ENCODE measurements at places on chromosomes 3 and 15. TPM values are rescaled to one million over a fixed set of nuclear protein-coding genes. Genes with fewer than 3 reads are reported as not detected.

The LDHAL6B gene
- total RNA-seq, result not detected

DNA sequence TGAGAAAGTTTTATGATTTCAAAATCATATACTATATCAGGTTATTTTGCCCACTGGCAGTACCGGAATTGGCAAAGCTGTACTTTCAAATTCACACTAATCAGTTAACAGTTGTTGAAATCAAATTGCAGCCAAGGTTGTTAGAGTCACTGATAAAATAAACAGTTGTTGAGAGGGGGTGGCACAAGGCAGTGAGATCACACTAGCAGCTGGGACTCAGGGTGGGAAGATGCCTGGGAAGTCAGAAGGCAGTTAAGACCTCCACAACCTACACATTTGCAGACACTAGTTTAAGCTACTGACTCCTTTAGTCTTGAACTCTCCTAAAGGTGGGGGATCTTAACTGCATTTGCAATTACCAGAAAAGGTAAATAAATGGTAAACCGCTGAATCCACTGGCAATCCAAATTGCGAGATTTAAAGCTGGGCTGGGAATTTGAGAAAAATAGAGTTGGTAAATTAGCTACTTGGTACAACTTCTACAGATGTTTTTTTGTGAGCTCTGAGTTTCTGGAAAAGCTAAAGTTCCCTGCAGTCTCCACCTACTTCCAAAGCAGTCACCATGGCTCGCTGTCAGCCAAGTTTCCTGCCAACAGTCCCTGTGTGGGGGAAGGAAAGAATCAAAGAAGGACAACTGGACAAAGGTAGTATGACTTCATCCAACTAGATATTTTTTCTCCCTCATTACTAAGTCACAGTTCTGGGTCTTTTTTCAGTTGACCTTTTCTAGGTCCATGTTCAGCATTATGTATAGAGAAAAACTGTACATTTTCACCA lies 105.7 kb downstream of the ZNF385D start:
- no peak overlapping the region for H3K4me3 ChIP-seq
- no peak overlapping the region for H3K27ac ChIP-seq
- no peaks in the 10 kb centered on the region for H3K27me3 ChIP-seq

GRCh38 chr15:48537271-48538113 lies 108.0 kb downstream of the FBN1 start:
- no peaks in the 10 kb centered on the region for H3K4me1 ChIP-seq
- H3K36me3 ChIP-seq, result no peaks in the 10 kb centered on the region
- no peak overlapping the region for H3K4me3 ChIP-seq
- H3K27me3 ChIP-seq, result no peaks in the 10 kb centered on the region

GRCh38 chr15:82136120-82136519 lies 90.3 kb upstream of the MEX3B start:
- H3K36me3 ChIP-seq, result peaks cover 3% of the 10 kb centered on the region
- no peaks in the 10 kb centered on the region for H3K27me3 ChIP-seq
- no peak for DNase-seq

The GABRR3 gene
- total RNA-seq, result not detected

The PYGO1 gene
- total RNA-seq, result not detected

DNA sequence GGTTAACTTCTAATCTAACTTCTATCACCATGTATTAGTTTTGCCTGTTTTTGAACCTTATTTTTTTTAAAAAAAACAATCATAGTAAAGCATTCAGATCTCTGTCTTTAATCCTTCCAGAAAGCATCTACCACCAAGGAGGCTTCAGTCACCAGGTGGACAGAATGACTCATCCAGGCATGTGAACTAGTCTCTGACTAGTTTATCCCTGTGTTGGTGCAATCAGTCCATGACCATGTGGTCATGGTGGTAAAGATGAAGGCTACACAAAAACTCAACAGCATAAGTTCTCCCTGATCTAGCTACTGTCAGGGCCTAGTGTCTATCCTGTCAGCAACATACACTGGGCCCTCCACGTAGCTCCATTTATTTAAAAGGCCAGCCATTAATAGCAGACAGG lies 750.6 kb downstream of the AGBL1 start:
- no peaks in the 10 kb centered on the region for H3K27me3 ChIP-seq
- H3K4me1 ChIP-seq, result no peaks in the 10 kb centered on the region
- no peak overlapping the region for H3K4me3 ChIP-seq
- no peaks in the 10 kb centered on the region for H3K36me3 ChIP-seq
- no peak for DNase-seq

DNA sequence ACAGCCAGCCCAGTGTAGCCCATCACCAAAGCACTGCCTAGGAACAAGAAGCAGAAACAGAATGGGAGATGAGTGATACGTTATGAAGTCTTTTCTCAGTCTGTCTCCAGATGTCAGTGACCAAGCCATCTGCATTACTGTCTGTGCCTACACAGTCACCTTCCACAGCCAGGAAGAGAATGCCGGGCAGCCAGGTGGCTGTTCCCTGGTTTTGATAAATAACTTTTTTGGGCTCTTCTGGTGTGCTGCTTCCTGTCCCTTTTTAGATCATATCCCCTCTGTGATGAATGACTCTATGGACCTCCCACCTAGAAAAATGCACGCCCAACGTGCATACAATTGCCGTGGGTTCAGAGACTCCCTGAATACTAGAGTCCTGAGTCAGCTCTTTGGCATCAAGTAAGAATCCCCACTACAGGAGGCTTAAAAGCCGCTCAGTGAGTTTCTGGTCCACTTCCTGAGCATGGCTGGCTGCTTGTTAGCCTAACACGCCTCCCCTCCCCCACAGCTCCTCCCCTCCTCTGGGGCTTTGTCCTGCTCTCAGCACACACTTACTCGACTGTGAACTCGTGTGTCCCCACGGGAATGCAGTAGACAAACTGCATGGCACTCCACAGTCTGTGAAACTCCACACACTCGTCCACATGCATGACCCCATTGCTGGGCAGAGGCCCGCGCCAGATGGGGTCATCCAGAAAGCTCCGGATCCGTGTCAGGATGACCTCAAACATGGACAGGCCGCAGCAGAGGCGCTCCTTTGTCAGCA lies 34.7 kb downstream of the NIPA2 start:
- no peak for DNase-seq
- no peaks in the 10 kb centered on the region for H3K27me3 ChIP-seq
- no peaks in the 10 kb centered on the region for H3K4me1 ChIP-seq
- no peak overlapping the region for H3K4me3 ChIP-seq

- no peak overlapping the region for H3K4me3 ChIP-seq
- H3K36me3 ChIP-seq, result no peaks in the 10 kb centered on the region
- H3K4me1 ChIP-seq, result no peaks in the 10 kb centered on the region
- no peak overlapping the region for H3K27ac ChIP-seq
- no peaks in the 10 kb centered on the region for H3K27me3 ChIP-seq
Observed at GRCh38 chr3:54121414-54122323, 683 bp upstream of the CACNA2D3 start.

The IQCH gene
- total RNA-seq, result 0.84 TPM

The CFAP100 gene
- not detected for total RNA-seq

GRCh38 chr3:15456321-15456720 lies 28.9 kb downstream of the EAF1 start:
- no peak overlapping the region for H3K27ac ChIP-seq
- H3K27me3 ChIP-seq, result no peaks in the 10 kb centered on the region
- H3K4me3 ChIP-seq, result no peak overlapping the region
- no peaks in the 10 kb centered on the region for H3K36me3 ChIP-seq
- no peak for DNase-seq

The CHRNB4 gene
- not detected for total RNA-seq

GRCh38 chr3:105170423-105170822 lies 196.3 kb upstream of the ALCAM start:
- no peaks in the 10 kb centered on the region for H3K27me3 ChIP-seq
- H3K4me3 ChIP-seq, result no peak overlapping the region
- H3K36me3 ChIP-seq, result no peaks in the 10 kb centered on the region
- no peaks in the 10 kb centered on the region for H3K4me1 ChIP-seq
- no peak overlapping the region for H3K27ac ChIP-seq

The ALDH1A3 gene
- not detected for total RNA-seq

The DENND6A gene
- total RNA-seq, result 47.9 TPM

The PRICKLE2 gene
- not detected for total RNA-seq

GRCh38 chr3:196288141-196288460 lies 575 bp upstream of the PCYT1A start:
- peak overlapping the region; percentile 84 for H3K27ac ChIP-seq
- no peak for DNase-seq
- H3K4me1 ChIP-seq, result peaks cover 15% of the 10 kb centered on the region
- H3K36me3 ChIP-seq, result peaks cover 10% of the 10 kb centered on the region
- H3K27me3 ChIP-seq, result no peaks in the 10 kb centered on the region
- H3K4me3 ChIP-seq, result peak overlapping the region; percentile 99

The RASGRF1 gene
- not detected for total RNA-seq

The BAHD1 gene
- 48.8 TPM for total RNA-seq

- no peak overlapping the region for H3K27ac ChIP-seq
- no peak overlapping the region for H3K4me3 ChIP-seq
- DNase-seq, result no peak
- no peaks in the 10 kb centered on the region for H3K27me3 ChIP-seq
- no peaks in the 10 kb centered on the region for H3K4me1 ChIP-seq
Observed at GRCh38 chr3:159340877-159341500, 539.1 kb downstream of the MFSD1 start.

GRCh38 chr3:143998266-143998665 lies 26.6 kb downstream of the DIPK2A start:
- no peak overlapping the region for H3K27ac ChIP-seq
- no peak overlapping the region for H3K4me3 ChIP-seq
- H3K27me3 ChIP-seq, result no peaks in the 10 kb centered on the region
- H3K4me1 ChIP-seq, result no peaks in the 10 kb centered on the region
- no peak for DNase-seq

DNA sequence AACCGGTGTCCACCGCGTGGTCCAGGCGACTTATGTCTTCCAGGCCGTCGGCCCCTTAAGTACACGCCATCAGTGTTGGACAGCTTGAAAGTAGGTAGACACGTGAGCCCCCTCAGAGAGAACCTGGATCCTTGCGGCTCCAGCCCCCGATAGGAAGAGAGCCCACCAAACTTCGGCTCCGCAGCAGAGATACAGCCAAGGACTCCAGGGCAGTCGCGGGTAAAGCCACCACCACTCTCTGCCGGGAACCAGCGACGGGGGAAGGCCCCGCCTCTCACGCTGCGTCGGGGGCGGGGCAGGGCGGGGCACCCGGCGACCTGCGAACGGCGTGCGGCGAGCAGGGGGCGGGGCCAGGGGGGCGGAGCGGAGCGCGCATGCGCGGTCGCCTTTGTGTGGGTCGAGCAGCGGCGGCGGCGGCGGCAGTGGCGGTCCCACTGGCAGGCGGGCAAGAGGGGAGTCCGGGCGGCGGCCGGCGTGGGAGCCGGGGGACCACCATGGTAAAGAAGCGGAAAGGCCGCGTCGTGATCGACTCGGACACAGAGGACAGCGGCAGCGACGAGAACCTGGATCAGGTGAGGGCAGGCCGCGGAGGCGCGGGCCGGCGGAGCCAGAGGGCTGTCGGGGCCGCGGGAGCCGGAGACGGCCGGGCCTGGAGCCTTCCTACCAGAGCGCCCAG lies at the start of gene RTF1:
Gene RTF1, plus strand, starts transcription at position 354 of the 676 bp plus-strand sequence. Its CDS starts 21 bp downstream, at position 375.
- H3K27ac ChIP-seq, result peak within 1 kb of the TSS; percentile 81
- H3K4me3 ChIP-seq, result peak within 1 kb of the TSS; percentile 98
- no peaks in the 10 kb centered on the region for H3K27me3 ChIP-seq
- peak; percentile 96 for DNase-seq
- H3K36me3 ChIP-seq, result no peaks in the 10 kb centered on the region

The KCNMB2 gene
- not detected for total RNA-seq

- H3K27me3 ChIP-seq, result no peaks in the 10 kb centered on the region
- no peaks in the 10 kb centered on the region for H3K4me1 ChIP-seq
- no peak overlapping the region for H3K4me3 ChIP-seq
- no peak for DNase-seq
Observed at GRCh38 chr3:66555214-66555844, 54.5 kb upstream of the LRIG1 start.

GRCh38 chr15:101439920-101440319 lies 49.6 kb downstream of the PCSK6 start:
- H3K4me1 ChIP-seq, result no peaks in the 10 kb centered on the region
- no peaks in the 10 kb centered on the region for H3K36me3 ChIP-seq
- no peak for DNase-seq
- no peak overlapping the region for H3K27ac ChIP-seq
- H3K27me3 ChIP-seq, result no peaks in the 10 kb centered on the region
- no peak overlapping the region for H3K4me3 ChIP-seq

DNA sequence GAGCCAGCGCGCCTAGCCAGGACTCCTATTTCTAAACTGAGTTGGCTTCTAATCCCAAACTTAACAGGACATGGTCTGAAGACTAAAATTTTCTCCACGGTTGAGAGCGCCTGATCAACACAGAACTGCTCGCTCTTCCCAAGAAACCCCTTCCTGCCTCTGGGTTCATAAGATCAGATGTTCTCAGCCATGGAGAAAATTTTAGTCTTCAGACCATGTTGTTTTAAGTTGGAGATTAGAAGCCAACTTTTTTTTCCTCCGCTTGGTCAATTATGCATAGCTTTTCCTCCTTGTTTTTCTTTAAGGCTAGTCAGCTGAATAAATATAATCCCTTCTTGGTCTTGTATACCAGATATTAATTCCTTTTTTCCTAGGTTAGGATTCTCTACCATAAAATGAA lies 356.6 kb upstream of the ADAMTS9 start:
- no peak overlapping the region for H3K27ac ChIP-seq
- H3K36me3 ChIP-seq, result no peaks in the 10 kb centered on the region
- H3K4me3 ChIP-seq, result no peak overlapping the region

DNA sequence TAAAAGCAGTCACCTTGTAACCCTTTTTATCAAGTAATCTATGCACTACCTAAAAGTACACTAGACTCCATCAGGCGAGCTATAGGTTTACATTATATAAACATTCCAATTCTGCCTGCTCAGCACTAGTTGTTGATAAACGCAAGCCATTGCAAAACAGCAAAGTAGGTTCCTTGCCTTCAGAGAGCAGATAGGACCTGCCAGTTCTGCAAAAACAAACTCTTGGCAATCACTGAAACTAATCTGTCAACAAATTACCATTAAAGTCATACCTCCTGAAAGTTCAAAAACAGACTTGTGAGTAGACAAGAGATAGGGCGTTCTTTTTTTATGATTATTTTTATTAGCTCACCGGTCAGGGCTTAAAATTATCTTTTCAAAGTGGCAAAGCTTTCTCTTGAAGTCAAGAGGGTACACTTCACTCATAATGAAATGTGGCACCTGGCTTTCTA lies 392.5 kb downstream of the FOXP1 start:
- H3K27ac ChIP-seq, result no peak overlapping the region
- H3K27me3 ChIP-seq, result no peaks in the 10 kb centered on the region
- H3K4me1 ChIP-seq, result no peaks in the 10 kb centered on the region
- DNase-seq, result no peak
- no peak overlapping the region for H3K4me3 ChIP-seq
- peaks cover 16% of the 10 kb centered on the region for H3K36me3 ChIP-seq

DNA sequence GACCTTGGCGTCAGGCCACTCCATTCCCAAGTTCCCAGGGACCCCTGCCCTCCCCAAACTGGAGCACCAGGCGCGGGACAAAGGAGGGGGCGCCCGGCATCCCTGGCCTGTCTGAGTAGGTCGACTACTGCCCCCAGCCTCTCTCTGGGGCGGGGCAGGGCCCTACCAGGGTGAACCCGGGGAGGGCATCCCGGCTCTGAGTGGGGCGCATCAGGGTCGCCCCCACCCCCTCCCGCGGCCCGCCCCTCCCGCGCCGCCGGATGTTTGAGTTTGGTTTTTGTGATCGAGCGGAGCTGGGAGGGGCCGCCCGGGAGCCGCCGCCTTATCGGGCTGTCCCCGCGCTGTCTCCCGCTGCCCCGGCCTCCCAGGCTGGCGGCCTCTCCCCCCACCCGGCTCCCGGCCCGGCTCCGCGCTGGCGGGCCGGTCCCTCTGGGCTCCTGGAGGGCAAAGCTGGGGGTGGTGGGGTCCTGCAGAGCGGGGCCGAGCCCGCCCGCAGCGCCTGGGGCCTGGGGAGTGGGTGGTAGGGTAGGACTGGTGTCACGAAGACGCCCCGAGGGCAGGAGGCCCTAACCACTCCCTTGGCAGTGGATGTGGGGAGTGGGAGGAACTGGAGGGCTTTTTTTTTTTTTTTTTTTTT lies 47.2 kb upstream of the SMAD6 start:
- H3K4me1 ChIP-seq, result no peaks in the 10 kb centered on the region
- DNase-seq, result peak; percentile 43
- H3K27me3 ChIP-seq, result no peaks in the 10 kb centered on the region

- DNase-seq, result no peak
- H3K27ac ChIP-seq, result no peak overlapping the region
- no peaks in the 10 kb centered on the region for H3K36me3 ChIP-seq
Observed at GRCh38 chr3:146594843-146595482, 10.2 kb downstream of the PLSCR5 start.

Measured in naive thymus-derived CD4-positive, alpha-beta T cell (primary cell).